ENCODE measurements at places on chromosomes 16 and 17.

- no peak for DNase-seq
Measured at GRCh38 chr17:62024866-62025265, 40.2 kb downstream of the MED13 start.

GRCh38 chr16:15521390-15521757 lies 87.0 kb downstream of the BMERB1 start:
- no peak for DNase-seq

DNA sequence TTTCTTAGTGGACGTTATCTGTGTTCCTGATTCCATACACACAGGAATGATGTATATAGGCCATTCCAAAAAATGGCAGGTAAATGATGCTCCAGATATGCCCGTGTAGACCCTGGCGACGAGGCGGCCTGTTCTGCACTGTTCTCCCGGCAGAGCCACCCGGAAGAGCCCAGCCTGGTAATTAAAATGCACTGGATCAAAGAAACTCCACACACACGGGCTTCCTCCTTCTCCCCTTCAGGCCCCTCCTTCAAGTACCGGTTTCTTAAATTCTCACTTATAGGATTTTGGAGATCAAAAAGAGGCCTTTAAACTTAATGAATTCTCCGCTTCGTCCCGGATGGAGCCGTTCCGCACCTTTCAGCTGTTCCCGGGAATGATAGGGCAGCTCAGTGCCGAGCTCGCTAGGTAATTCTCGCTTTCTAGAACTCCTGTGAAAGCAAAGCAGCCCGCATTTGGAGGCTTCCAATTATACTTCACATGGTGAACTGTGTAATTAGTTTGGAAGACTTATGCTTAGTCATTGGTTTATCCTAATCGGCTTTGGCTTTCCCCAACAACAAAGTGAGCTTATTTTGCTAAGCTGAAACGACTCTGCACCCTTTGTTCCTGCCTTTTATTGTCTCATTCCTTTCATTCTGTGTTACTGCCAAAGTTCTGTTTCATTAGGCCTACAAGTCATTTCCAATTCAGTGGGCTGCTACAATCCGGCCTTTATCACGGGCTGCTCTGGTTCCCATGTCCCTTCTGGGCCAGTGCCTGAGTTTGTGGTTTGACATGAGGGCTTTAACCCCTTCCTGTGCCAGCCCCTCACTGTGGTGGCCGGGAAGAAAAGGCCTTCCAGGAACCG lies 150.0 kb downstream of the MSI2 start:
- DNase-seq, result peak; percentile 70

DNA sequence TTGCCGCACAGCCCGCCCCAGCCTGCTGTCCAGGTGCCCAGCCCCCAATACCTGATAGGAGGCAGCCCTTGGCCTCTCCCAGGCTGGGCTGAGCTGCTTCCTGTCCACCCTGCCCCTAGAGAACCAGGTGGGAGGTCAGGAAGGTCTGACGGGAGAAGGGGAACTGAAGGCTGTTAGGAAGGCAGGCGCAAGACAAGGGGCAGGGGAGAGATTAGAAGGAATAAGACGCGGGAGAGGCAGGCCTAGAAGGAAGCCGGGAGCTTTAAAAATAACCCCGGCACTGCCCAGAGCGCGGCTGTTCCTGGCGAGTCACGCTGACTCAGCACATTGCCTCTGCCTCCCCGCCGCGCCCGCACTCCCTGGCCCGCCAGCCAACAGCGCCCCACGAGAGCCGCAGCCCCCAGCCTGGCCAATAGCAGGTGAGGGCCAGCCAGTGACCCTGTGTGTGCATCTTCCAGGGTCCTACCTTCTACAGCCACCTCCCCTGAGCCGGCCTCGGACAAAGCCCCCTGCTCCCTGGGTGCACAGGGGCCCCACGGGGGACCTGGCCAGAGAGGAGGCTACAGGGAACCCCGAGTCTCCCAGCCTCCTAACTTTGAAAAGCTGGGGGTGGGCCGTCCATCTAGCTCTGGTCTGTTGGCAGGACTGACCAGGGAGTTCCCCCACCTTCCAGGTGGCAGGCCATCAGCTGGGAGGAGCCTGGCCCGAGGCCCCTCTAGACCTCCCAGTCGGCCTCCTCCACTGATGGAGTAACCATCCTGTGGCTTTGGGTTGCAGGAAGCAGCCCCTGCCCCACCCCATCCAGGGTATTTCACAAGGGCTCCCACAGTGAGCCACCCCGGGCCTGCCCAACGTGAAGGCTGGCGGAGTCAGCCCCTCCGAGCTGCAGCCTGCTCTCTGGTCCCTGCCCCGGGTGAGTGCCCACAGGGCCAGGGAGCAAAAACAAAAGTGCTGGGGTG lies 4.0 kb downstream of the MAFG start:
- DNase-seq, result no peak

DNA sequence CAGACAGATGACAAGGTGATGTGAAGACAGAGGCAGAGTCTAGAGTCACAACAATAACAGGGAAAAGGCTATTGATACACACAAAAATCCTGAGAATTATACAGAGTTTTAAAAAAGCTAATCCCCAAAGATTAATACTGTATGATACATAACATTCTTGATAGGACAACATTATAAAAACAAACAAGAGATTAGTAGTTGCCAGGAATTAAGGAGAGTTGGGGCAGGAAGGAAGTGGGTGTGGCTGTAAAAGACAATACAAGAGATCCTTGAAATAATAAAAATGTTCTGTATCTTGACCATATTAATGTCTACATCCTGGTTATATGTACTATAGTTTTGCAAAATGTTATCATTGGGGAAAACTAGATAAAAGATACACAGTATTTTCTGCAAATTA lies 309.5 kb upstream of the PMFBP1 start:
- no peak for DNase-seq

DNA sequence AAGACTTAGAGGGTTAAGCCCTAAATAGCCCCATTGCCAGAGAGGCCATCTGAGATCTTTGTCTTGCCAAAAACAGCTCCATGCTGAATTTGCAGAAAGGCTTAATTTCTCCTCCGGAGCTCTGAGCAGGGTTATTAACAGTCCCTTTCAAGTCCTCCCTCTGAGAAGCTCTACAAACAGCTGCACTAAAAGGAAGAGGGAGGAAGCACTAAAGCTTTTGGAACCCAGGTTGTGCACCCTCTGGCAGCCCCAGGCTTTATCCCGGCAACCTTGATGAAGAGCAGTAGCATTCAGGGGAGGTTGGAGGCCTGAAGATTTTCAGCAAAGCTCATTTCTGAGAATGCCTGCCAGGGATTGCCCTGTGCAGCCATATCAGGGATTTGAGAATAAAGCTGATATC lies 554.7 kb downstream of the RBFOX1 start:
- DNase-seq, result no peak

- no peak for DNase-seq
Measured at GRCh38 chr16:2284001-2284770, 16.3 kb upstream of the RNPS1 start.

- DNase-seq, result no peak
Measured at GRCh38 chr16:58853854-58854791, 120.0 kb upstream of the GOT2 start.

GRCh38 chr17:41717408-41718286 lies 5.5 kb downstream of the GAST start:
- DNase-seq, result no peak

- DNase-seq, result no peak
Measured at GRCh38 chr17:48770954-48771353, 42.4 kb upstream of the HOXB13 start.

- DNase-seq, result no peak
Measured at GRCh38 chr17:82767041-82767754, 15.3 kb downstream of the TBCD start.

DNA sequence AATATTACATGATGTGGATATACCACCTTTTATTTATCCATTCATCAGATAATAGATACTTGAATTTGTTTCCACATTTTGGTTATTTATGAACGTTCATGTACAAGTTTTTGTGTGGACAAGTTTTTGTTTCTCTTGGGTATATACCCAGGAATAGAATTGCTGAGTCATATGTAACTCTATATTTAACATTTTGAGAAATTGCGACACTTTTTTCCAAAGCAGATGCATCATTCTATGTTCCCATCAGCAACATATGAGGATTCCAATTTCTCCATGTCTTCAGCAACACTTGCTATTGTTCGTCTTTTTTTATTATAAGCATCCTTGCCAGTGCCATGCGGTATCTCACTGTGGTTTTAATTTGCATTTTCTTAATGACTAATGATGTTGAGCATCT lies 93.9 kb downstream of the GSG1L start:
- no peak for DNase-seq

GRCh38 chr16:25978218-25978617 lies 286.5 kb downstream of the HS3ST4 start:
- DNase-seq, result no peak

DNA sequence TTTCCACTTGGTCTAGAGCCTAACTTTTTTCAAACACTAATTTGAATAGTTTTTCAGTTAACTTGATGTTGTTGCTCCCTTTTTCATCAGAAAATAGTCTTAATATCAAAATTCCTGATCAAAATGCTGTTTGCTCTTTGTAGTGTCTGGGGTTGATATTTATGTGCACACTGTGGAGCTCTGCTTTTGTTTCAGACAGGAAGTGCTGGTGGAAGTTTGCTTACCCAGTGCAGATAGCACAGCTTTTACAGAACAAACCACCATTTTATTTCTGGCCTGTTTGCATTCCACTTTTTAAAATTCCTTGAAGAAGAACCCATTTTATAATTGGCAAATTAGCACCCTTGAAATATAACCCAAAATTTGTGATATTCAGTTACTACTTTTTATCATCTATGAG lies 125.4 kb downstream of the MRTFB start:
- DNase-seq, result no peak

DNA sequence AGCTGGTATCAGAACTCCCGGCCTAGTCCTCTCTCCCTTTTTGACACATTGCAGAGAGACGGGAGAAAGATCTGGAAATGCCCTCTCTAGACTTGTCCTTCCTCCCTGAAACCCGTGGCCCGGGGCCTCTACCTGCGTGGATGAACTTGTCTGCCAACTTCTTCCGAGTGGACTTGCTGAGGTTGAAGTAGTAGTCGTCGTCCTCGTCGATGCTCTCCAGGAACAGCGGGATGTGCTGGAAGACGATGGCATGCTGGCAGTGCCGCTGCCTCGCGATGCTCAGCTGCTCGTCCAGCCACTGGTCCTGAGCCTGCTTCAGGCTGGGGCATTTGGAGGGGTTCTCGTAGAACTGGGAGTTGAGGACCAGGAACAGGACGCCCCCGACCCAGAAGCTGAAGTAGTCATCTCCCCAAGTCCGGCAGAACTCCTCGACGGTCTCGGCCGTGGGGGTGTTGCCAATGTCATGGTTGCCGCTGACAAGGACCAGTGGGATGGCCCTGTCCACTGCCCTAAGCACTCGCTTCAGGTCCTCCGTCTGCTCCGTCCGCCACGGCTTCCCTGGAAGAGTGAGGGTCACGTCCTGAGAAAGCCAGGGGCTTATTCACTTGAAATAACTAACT lies 99.1 kb downstream of the CPPED1 start:
- no peak for DNase-seq

GRCh38 chr16:75644240-75645012 lies 3.0 kb downstream of the KARS1 start:
- no peak for DNase-seq

GRCh38 chr16:87392821-87393679 lies 914 bp downstream of the MAP1LC3B start:
- DNase-seq, result peak; percentile 50

DNA sequence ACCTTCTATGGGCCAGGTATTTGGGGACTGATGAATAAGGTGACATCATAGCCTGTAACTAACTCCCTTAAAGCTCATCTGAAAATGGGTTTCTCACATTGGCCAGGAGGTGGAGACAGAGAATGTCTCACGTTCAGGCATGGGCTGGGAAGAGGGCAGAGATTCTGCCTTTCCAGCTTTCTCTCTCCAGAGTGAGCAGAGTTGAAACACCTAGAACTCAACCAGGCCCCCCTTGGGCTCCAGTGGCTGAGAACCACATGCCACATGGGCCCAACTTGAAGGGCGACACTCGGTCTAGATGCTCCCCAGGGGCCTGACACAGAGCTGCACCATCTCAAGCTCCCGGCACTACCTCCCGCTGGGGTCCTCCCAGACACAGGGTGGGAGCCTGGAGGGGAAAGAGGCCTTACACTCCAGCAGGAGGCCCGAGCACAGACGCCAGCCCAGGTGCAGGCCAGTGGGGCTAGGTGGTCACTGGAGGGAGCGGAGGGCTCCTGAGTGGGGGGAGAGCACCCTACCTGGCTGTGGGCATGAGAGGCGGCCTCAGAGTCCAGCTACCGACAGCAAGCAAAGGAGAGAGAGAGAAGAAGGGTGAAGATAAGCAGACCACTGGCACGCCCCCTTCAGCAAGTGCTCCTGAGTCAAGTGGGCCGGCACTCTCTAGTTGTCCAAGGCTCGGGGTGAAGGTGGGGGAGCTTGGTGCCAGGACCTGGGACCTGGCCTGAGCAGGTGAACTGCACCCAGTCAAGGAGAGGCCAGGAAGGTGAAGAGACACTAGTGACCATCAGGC lies 55.9 kb downstream of the MYO18A start:
- peak; percentile 22 for DNase-seq

GRCh38 chr16:84597931-84598351 lies 19.9 kb downstream of the COTL1 start:
- DNase-seq, result no peak

DNA sequence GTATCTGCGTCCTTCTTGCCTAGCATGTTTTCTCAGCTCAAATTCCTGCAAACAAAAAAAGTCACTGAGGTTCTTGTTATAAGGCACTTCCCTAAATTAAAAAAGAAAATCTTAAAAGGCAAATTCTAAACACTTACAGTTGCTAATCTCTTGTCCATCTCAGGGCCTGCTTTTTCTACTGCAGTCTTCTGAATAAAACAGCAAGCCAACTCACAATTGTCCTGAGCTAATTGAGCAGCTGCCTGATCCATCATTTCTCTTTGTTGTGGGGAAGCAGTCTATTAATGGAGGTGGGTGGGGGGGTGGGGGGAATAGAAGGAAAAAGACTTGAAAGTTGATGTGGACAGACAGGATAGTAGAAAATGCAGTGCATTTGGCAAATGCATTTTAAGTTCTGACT lies 27.0 kb downstream of the SETD6 start:
- DNase-seq, result no peak

GRCh38 chr17:78839762-78840529 lies 668 bp downstream of the USP36 start:
- no peak for DNase-seq

- DNase-seq, result no peak
Measured at GRCh38 chr17:75260641-75261335, 618 bp downstream of the GGA3 start.

DNA sequence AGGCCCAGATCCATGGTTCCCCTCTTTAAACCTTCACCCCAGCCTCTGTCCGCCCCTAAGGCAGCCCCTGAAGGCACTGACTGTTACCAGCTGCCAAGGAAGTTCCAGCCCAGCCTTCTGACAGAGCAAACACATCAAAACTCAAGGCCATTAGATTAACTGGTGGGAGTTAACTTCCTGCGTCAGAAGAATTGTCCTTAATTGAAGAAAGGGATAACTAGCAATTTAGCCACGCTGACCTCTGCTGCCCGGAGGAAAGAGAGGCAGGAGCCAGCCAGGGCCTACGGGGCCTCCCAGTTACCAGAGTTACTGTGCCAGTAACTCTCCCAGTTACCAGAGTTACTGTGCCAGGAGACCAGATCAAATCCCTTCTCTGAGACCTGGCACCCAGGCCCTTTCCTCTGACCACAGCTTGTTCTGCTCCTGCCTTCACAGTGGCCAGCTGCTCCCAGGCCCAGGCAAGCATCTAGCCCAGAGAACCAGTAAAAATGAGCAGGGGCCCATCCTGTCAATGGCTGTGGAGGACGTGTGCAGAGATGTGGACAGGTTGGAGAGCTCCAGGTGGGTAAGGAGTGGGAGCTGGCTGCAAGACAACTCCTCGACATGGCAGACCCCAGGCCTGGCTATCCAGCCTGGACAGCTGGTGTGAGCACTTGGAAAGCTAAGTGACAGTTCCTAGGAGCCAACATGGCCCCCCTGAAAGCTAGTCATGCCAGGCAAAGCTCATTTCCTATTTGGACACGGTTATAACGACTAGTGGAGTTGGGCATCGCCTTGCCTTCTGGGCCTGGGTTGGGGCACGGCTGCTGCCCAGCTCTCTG lies 2.8 kb upstream of the PITPNM3 start:
- DNase-seq, result no peak
